Umbilical cord (tissue), 2 donors: ENCODE measurements at places on chromosomes 7 and 10.
A peak's percentile ranks its signal among the peaks of the same experiment; 100 is the strongest.

GRCh38 chr7:128112781-128113221 is 81.6 kb upstream of the LRRC4 start:
- no peak for DNase-seq

DNA sequence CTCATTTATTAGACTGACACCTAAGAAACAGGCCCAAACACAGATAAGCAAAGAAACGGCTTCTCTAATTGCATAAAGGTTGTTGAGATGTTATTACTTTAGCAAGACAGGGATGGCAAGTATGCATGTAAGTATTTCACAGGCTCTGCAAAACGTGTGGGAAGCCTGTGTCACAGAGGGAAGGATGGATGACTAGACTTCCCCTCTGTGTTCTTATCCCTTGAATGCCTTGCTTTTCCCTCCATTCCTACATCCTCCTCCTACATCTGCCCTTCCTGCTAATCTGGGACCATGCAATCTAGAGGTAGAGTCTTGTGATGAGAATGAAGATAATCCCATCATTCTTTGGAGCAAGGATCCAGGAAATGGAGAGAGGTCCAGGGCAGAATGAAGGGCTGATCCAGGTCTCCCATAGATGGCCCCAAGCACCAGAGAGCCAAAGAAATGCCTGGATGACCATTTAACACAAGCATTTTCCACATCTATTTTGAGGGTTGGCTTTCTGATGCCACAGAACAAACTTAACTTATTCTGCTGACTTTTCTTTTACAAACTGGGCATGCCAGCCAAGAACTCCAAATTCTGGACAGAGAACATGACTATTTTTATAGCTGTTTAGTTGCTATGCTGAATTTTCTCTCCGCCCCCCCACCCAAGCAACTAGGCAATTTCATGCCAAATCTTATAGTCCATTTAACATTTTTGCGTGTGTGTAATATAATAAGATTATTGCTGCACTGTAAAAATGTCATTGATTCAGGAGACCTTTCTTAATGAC is 48.1 kb downstream of the NRP1 start:
- no peak for DNase-seq

DNA sequence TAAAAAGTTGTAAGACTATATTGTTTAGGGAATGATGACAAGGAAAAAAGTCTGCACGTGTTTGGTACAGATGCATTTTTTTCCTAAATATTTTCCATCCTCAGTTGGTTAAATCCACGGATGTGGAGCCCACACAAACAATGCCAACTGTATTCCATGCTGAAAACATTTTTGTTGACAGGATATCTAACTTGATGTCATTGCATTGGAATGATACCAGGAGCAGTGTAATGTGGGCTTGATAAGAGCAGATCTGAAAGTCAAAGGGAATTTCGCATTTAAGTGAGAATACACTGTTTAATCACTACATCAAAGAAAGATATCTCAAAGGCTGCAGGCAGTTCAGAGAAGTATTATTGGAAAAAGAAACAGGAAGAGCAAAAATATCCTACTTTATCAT is 49.5 kb upstream of the TMEM140 start:
- peak; percentile 24 for DNase-seq

DNA sequence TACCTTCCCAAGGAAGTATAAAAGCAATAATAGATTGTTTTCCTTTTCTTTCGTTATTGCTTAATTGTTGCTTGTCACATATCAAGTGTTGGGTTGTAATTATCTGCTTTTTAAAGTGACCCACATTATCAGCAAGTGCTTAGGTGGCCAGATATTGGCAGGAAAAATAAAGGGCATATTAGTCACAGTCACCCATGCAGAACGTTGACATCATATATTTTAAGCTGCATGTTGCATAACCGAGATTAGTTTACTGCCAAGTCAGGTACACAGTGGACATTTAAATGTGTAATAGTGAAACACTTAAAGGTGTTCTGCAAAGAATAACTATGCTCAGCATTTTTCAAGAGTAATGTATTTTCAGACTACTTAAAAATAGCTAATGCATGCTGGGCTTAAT is 11.4 kb downstream of the NEBL start:
- DNase-seq, result no peak

- no peak for DNase-seq
Measured at GRCh38 chr7:37663693-37664092, 19.9 kb upstream of the GPR141 start.

- peak; percentile 46 for DNase-seq
Measured at GRCh38 chr10:46516660-46517416, 39.6 kb downstream of the GPRIN2 start.

DNA sequence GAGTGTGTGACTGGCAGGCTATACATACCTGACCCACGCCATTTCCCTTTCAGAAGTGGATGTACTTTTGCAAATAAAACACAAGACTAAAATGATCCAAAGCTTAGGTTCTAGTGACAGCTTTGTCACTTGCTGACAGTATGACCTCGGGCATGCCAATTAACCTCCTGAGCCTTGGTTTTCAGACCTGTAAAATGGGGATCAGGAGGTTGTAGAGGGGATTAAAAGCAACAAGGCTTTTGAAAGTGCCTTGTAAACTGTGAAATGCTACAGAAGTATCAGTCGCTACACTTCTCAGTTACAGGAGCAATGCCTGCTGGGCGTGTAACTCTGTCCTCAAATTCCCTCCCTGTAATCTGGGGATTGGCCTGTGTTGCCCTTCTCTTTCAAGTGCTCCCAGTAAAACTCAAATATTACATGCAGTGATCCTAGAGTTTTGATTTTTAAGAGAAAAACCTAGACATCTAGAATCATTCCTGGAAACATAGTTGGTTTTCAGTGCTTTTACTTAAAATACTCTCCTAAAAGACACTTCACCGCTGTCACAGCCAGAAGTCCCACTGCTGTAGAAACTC is 8.8 kb upstream of the GRB10 start:
- DNase-seq, result peak; percentile 52

- no peak for DNase-seq
Measured at GRCh38 chr7:157895520-157896375, 558.9 kb downstream of the DNAJB6 start.

DNA sequence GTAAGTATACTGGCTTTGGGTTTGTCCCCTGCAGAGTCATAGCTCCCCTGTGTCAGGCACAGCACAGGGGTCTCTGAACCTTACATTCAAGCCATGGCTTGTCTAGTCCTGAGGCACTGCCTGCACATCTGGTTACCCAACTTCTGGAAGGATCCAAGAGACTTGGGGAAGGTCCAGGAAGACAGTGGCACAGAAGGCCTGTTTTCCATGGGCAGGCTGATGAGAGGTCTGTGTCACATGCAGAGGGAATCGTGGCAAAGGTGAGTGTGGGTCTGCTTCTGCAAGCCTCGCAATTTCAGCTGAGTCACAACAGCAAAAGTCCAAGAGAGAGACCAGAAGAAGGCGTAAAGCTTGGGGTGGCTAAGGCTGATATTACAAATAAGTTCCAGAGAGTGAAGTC is 28.4 kb upstream of the BMPR1A start:
- no peak for DNase-seq

GRCh38 chr7:14821757-14822480 is 80.6 kb downstream of the DGKB start:
- no peak for DNase-seq

GRCh38 chr10:12961416-12962205 is 39.9 kb downstream of the CCDC3 start:
- no peak for DNase-seq

GRCh38 chr10:6274040-6274439 is 71.3 kb downstream of the PFKFB3 start:
- no peak for DNase-seq

GRCh38 chr7:119720541-119720940 is 552.4 kb upstream of the KCND2 start:
- peak; percentile 60 for DNase-seq

DNA sequence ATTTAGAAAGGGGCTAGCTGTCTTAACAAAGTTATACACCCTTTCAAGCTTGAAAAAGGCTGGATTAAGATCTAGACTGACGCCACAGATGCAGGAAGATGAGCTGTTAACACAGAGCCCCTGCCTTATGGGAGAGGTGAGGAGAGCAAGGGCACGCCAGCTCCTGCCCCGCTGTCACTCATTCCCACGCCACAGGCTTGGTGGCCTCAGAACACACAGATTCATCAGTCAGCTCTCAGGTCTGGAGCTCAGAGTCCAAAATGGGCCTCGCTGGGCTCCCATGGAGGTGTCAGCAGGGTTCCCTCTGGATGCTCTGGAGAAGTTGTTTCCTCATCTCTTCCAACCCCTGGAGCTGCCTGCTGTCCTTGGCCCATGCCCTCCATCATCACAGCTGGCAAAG is 554.2 kb downstream of the TCERG1L start:
- peak; percentile 12 for DNase-seq

DNA sequence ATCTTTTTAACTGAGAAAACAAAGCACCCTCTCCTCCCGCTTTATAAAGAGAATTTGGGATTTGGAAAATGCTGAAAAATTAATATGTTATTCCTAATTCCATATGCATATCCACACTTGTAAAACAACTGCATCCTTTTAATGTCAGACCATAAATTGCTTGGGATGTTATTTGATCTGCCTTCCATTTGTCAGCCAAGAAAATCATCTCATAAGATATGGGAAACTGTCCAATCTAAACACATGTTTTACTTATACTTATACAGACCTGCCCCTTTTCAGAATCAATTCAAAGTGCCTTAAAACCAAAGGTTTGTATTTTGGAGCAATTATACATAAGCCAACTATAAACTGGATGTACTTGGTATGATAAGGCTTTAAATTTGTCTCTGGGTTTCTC is 595.5 kb upstream of the PFKP start:
- no peak for DNase-seq

GRCh38 chr7:42914421-42915045 is 2.7 kb upstream of the C7orf25 start:
- peak; percentile 73 for DNase-seq

DNA sequence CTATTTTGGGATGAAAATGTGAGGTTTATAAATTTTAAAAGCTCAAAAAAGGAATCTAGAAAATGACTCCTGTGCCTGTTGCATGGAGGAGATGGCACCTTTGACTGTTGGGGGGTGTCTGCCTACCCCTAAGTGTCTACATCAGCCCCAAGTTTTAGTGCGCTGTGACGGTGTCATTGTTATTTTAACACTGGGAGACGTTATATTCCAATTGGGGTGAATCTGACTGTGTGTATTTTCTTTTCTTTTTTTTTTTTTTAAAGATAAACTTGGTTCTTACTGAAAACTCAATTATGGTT is 517 bp downstream of the SRGN start:
- no peak for DNase-seq

GRCh38 chr7:32077806-32078205 is 7.6 kb upstream of the PDE1C start:
- no peak for DNase-seq

DNA sequence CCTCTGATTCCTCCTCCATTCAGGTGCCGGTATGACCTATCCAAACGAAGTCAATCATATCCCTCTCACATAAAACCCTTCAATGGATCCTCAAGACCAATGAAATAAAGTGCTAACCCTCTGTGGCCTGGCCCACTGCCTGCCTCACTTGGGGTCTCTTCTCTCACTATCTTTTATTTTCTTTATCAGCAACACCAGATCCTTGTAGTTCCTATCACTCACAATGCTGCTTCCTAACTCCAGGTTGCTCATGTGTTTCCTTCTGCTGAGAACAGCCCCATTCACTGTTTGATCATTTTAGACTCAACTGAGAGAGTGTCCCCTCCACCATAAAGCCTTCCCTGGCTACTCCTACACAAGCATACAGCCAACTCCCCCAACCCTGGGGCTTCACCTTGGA is 180.6 kb downstream of the DOCK4 start:
- DNase-seq, result no peak

DNA sequence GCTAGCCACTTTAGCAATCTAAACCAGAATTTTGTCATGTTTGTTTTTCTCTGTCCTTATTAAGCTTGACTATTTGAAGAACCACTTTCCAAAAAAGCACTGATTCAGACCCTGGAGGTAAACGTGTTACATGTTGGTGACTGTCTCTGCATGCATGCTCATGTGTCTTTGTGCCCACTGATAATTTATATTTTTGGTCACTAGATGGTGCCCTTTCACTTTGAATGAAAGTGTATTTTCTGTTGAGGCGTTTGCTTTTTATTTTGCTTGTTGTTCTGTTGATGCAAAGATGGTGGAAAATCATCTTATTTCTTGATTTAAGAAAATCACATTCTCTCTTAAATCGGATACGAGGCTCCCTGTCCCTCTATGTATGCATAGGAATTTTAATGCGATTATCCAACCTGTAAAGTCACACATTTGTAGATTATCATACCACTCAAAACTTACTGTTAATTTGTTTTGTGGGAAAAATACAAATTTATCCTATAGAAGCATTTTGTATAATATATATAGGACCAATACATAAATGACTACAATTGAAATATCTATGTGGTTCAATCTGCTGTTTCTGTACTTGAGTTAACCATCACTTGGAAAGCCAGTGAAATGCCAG is 269.3 kb downstream of the BICC1 start:
- peak; percentile 84 for DNase-seq

DNA sequence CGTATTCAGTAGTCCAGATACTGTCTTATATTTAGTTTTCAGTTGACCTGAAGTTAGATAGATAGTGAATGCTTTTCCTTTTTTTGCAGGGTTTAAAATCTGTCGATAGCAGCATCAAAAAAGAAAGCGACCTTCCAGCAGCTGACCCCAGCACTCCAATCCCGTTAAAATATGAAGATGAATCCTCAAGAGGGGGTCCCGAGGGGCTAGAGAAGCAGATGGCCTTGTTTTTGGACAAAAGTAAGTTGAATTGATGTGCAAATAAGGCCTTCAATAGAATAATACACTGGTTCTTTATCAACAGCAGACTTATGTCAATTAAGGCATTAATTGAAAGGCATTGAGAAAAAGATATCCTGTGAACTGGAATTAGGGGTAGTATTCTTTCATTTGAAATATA is 18.7 kb downstream of the EDRF1 start:
- DNase-seq, result no peak

- DNase-seq, result no peak
Measured at GRCh38 chr7:20776942-20777341, 9.7 kb downstream of the SP8 start.

DNA sequence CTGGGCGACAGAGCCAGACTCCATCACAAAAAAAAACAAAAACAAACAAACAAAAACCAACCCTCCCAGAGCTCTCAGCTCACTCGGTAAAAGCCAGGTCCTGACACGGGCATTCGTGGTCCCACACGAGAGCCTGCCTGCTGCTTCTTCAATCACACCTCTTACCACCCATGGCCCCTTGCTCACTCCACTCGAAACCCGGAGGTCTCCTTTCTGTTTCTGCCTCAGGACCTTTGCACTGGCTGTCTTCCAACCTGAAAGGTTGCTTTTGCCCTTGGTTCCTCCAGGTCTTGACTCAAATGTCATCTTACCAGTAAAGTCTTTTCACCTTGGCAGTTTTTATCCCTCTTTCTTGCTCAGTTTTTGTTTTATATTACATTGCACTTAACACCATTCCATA is 169.6 kb downstream of the EVX1 start:
- no peak for DNase-seq
